ENCODE measurements at places on chromosomes 16 and 17. TPM values are rescaled to one million over a fixed set of nuclear protein-coding genes. Genes with fewer than 3 reads are reported as not detected.

GRCh38 chr17:51228161-51228560 is 31.7 kb downstream of the MBTD1 start:
- DNase-seq, result no peak

DNA sequence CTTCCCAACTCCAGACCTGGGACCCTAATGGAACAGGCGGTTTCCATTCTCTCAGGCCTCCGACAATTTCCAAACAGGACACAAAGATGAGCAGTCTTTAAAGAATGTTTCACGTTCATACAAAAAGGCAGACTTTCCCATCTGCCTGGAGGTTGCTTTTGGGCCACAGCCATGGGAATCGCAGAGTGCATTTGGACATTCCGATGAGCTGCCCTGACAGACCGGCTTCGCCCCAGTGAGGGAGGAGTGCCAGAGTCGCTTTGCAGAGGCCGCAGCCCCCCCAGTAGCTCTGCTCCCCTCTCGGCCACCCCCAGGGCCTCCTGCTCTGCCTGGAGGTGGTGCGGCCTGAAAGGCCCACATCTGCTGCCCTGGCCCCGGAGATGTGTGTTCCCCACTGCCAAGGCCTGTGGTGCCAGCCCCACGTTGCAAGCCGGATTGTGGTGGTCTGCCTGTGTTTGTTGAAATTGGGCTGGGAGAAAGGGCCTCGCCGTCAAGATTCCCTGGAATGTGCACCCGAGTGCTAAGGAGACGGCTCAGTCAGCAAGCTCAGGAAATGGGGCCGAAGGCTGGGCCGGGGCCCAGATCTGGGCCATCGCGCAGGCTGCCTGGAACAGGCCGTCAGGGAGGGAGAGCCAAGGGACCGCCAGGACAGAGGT is 89.8 kb downstream of the C16orf95 start:
- no peak for DNase-seq

GRCh38 chr17:42038221-42038973 is 12.0 kb downstream of the C17orf113 start:
- no peak for DNase-seq

DNA sequence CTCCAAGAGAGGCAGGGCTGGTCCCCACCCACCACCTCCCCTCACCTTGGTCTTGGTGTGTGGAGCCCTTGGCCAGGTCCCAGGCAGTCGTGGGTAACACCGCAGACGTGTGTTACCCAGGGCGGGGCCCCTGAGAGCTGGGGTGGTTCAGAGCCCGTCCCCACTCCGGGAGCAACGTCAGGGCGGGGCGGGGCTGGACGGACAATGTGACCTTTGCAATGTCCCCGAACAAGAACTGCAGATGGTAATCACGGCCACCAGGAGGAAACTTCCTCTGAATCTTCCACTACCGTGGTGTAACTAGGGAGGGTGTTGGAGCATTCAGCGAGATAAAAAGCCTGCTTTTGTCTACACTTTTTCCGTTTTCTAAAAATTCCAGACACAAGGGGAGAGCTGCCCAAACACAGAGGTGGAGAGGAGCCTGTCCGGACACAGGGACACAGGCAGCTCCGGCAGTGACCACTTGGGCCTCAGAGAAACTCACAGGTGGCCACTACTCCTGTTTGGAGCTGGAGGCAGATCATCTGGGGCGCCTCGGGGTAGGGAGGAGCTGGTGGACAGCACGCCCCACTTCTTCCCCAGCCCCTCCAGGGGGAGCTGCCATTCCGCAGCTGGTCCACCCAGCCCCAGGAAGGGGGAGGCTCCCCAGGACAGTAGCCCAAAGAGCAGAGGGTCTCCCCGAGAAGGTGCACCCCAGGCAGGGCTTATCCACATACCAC is 14.2 kb upstream of the SLC38A10 start:
- DNase-seq, result peak; percentile 96

DNA sequence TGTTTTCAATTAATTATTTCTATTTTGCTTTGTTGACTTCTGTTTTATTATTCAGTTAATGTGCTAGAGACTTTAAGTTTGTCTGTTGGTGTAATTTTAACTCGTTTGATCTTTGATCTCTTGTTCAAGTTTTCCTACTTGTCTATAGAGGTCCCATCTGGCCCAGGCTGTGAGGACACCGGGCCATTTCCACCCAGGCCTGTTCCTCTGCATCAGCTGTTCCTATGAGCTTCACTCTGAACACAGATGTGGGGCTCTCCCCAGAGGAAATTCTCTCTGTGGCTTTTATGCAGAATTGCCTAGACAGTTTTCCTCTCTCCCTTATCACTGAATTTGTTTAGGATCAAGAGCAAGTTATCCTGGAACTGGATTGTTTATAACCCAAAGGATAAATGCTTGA is 44.7 kb downstream of the MYO18A start:
- no peak for DNase-seq

DNA sequence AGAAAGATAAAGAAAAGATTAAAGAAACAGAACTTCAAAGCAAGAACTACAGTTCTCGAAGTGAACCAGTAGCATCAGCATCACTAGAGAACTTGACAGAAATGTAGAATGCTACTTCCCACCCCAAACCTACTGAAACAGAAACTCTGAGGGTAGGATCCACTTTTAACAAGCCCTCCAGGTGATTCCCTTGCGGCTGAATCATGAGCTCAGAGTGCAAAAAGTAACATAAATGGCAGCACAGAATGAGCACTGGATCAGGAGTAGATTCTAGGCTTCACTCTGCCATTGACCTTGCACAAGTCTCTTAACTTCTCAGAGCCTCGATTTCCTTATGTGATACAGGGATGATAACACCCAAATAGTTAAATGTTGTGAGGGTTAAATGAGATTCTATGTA is 5.8 kb downstream of the TOM1L2 start:
- DNase-seq, result no peak

GRCh38 chr17:66386498-66387351 is 84.3 kb downstream of the PRKCA start:
- DNase-seq, result no peak

DNA sequence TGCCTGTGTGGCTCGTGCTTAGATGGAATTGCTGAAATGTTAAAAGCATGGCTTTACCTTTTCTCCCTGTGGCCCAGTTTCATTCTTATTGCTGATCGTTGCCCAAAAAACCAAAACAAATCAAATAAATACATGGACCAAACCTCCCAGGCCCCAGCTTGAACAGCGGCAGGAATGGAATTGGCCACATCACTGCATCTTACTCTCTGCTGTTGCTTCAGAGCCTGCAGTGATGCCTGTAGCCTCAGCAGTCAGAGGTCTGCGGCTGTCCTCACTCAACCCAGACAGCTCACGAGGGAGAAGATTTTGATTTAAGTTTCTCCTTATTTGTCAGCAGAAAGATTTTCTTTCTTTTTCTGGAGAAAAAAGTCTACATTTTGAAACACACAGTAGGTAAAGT is 91.5 kb downstream of the NPIPB11 start:
- no peak for DNase-seq

- peak; percentile 51 for DNase-seq
These were observed 5.0 kb downstream of the CHMP6 start for GRCh38 chr17:80996422-80997305.

DNA sequence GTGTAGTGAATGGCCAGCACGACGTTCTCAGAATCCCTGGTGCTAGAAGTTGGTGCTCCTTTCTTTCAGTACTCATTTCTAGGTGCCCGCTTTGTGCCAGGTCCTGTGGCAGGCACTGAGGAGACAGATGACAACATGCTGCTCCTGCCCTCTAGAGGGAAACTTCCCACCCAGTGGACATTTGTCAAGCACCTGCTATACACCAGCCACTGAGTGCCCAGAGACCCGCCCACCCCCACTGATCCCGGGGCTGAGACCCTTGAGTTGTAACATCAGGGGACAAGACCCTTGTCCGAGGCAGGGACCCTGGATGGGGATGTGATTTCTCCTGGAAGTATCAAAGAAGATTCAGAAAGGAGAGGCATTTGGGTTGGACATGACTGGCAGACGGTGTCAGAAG is 25.1 kb downstream of the UNC13D start:
- no peak for DNase-seq

GRCh38 chr16:78372277-78372676 is 272.8 kb downstream of the WWOX start:
- no peak for DNase-seq

DNA sequence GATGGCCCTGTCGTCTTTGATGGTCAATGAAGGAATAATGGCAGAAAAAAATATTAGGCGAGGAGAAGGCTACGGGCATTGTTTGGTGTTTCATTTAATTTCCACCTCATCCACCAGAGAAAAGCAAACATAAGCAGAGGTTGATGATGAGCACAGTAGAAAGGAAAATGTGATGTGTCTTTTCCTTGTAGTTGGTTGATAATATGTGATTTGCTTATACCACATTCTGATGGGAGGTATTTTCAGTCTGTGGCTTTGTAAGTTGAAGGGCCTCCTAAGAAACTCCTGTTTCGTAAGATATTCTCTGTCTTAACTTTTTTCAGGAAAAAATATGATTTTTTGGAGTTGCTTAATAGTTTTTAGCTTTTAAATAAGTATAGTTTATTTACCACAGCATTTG is 215.7 kb downstream of the PRKCA start:
- DNase-seq, result no peak

DNA sequence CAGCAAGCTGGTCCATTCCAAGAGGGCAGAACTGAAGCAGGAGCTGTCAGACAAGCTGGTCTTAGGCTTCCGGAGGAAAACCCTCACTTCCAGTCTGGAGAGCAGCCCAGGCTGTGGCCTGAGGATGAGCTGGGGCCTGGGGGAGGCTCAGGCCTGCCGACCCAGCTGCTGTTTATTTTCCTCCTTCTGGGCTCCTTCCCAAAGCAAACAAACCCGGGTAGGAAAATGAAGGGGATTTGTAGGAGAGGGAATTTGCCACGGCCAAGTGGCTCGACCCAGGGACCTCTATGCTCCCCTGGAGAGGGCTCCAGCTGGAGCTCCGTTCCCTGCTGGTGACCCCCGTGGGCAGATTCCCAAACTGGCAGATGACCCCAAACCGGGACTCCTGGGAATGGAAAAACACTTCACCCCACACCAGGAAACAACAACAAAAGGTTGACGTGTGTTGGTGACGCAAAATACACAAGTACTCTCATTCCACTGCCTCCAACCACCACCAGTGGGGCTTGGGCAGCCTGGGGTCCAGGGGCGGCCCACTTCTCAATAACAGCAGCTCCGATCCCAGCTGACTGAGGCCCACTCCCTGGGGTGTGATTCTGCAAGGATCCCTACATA is 8.8 kb downstream of the JUP start:
- peak; percentile 76 for DNase-seq

GRCh38 chr17:15777297-15777696 is 45.2 kb downstream of the TBC1D26 start:
- DNase-seq, result no peak

DNA sequence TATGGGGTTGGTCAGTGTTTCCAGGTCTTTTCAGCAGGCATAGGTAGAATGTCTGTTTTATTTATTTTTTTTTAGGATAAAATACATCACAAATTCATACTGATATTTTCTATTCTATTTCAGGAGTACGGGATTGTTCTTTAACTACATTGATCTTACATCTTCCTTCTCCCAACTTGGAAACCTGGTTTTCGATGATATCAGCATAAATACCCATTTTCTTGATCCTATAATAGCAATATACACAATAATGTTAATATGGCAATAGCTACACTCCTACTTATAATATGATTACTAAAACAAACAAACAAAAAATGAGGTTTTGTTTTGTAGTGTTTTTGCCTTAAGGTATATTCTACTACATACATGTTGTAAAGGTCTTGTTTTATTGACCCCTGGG is 962.4 kb upstream of the GOT2 start:
- no peak for DNase-seq

GRCh38 chr17:79006046-79006445 is 3.5 kb downstream of the CANT1 start:
- peak; percentile 71 for DNase-seq

DNA sequence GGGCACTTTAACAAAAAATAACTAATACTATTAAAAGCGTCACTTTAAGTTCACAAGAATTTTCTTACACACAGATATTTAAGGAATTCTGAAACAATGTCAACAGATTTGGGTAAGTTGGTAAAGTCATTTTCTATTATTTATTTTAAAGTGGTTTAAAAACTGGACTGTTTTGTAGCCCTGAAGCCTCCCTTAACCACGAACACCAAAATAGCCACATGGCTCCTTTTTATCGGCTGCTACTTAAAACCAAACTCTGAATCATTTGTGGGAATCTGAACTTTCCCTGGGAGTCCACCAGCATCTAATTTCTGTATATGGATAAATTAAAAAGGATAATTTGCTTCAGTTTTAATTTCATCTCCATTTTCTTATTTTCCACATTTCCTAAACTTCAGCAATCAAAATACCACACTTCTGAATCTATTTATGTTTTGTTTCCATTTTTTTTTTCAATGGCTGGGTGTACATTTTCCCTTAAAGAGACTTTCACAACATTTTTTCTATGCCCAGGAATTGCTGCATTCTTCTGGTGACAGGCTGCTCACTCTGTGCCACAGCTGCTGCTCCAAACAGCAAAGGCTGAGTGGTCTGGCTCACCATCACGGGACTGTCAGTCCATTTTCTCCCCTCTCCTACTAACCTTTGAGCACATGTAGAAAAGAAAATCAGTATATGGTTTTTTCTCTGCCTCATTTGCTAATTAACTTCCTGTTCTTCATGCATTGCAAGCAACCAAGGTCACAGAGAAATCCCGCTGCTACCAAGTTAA is 255.5 kb upstream of the KCNJ16 start:
- DNase-seq, result no peak

DNA sequence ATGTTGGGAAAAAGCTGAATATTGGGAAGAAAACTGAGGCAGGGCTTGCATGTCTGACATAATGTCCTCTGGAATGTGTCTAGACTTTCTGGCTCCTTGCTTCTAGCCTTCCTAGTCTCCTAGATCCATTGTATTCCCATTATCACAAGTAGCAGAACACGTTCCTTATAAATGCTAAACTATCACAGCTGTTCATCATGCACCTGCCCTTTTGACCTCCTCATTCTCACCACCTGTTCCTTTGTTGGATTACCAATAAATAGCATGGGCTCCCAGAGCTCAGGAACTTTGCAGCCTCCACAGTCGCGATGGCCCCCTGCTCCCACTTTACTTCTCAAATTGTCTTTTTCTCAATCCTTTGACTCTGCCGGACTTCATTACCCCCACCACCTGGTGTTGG is 49.7 kb downstream of the ACSM1 start:
- DNase-seq, result no peak

DNA sequence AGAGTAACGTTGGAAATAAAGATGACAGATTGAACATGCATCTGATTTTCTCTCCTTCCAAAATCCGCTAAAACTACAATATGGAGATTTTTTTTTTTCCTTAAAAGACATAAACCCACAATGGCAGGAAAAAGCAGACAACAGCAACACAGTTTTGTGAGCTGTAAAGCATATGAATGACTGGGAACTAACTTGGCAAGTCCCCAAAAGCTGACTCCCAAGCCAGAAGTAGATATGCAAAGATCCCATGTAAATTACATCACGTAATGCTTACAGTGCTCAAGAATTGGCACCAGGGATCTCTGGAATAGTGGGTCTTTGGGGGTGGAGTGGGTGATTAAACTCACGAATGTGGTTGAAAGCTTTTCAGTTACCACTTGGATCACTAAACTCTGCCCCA is 106.6 kb downstream of the ELAC2 start:
- DNase-seq, result no peak

FBXL16 gene
- total RNA-seq, result 2.1 TPM

RPA1 gene
- total RNA-seq, result 77.4 TPM

GCGR gene
- 0.98 TPM for total RNA-seq

NGFR gene
- 11.9 TPM for total RNA-seq

SPN gene
- 6.0 TPM for total RNA-seq

RABEP1 gene
- total RNA-seq, result 30.7 TPM

TP53TG3F gene
- not detected for total RNA-seq

CRISPLD2 gene
- 10.5 TPM for total RNA-seq

KIF2B gene
- not detected for total RNA-seq

FBXO39 gene
- total RNA-seq, result not detected

PRAC1 gene
- 180 TPM for total RNA-seq

MMP28 gene
- 43.7 TPM for total RNA-seq
